ENCODE measurements at places on chromosomes 11 and 22. TPM values are rescaled to one million over a fixed set of nuclear protein-coding genes. Genes with fewer than 3 reads are reported as not detected.

The CDCA5 gene
- total RNA-seq = 111 TPM

The KRTAP5-9 gene
- 0.21 TPM for total RNA-seq

The TMEM191C gene
- total RNA-seq = 1.0 TPM

The ASCL2 gene
- 2.0 TPM for total RNA-seq

The OR10G6 gene
- not detected for total RNA-seq

The ZBTB16 gene
- total RNA-seq = 3.0 TPM

The OR4D5 gene
- not detected for total RNA-seq

The WT1 gene
- total RNA-seq = not detected

The PATE2 gene
- 0.16 TPM for total RNA-seq

The OSM gene
- 13.8 TPM for total RNA-seq

The MYOD1 gene
- total RNA-seq = not detected

The UPK3A gene
- total RNA-seq = not detected

The ELMOD1 gene
- not detected for total RNA-seq

The SLC37A2 gene
- 0.41 TPM for total RNA-seq

The NTM gene
- total RNA-seq = not detected

The KCNQ1OT1 gene
- 0.16 TPM for total RNA-seq

The PDE2A gene
- total RNA-seq = 0.30 TPM
